ENCODE measurements at places on chromosomes 2 and 18. TPM values are rescaled to one million over a fixed set of nuclear protein-coding genes. Genes with fewer than 3 reads are reported as not detected.

DNA sequence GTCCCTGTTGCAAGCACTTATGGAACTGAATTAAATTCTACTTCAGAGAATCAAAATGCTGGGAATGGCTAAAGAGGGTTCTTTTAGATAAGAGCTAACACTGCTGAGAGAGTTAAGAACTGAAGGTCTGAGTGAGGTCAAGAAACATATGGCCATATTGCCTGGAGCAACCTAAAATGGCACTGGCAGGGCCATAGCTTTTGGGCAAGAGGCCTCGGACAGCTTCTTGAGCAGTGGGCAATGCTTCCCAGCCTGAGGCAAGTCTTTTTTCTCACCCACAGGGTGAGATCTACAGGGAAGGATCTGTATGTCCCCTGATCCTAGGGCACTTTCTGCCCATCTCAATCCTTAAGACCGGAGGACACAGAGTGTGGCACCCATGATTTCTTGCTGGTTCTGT, 244.6 kb upstream of the NT5C1B start:
- DNase-seq = no peak

DNA sequence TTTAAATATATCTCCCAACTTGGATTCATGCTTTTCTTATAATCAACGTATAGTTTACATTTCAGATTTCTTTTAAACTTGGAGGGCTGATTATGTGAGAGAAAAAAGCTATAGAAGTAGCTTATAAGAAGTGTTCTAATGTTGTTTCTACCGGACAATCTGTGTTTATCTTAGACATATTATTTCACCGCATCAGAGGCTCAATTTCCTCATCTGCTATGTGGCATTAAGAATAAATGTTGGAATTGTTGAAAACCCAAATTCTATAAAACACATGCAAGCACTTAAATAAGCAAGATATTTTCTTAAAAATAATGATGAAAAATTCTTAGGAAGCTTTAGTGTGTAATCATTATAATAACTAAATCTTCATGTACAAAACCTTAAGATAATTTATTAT, 407.9 kb downstream of the HRH4 start:
- DNase-seq = no peak

DNA sequence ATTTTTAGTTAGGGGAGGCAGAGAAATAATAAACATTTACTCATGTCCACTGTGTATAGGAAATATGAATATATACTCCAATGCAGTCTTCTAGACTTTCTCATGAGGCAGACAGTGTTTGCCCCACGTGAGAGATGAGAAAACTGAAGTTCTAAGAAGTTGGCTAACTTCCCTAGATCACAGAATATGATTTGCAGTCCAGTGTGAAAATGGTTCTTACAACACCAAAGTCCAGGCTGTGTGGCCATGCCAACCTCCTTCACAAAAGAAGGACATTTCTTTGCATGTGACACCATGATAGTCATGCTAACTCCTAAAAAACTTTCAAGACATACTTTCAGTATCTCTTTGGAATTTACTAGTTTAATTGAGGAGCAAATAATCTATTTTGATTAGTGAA, 143.7 kb downstream of the IRS1 start:
- peak; percentile 30 for DNase-seq

CNDP1 gene
- not detected for total RNA-seq

ALPG gene
- 0.53 TPM for total RNA-seq

MOCOS gene
- total RNA-seq = 4.2 TPM

Measured in lower lobe of right lung (tissue), 2 donors.